ENCODE measurements at places on chromosomes 4 and X. TPM values are rescaled to one million over a fixed set of nuclear protein-coding genes. Genes with fewer than 3 reads are reported as not detected.

The TMPRSS11F gene
- not detected for total RNA-seq

The NHS gene
- 5.6 TPM for total RNA-seq

The SOX3 gene
- not detected for total RNA-seq

The TMPRSS11D gene
- not detected for total RNA-seq

The PLP1 gene
- total RNA-seq, result not detected

The EVC2 gene
- 2.7 TPM for total RNA-seq

The NPNT gene
- 0.22 TPM for total RNA-seq

The IL2 gene
- total RNA-seq, result not detected

The ATOH1 gene
- total RNA-seq, result not detected

The USP17L11 gene
- not detected for total RNA-seq

The SPIN2B gene
- total RNA-seq, result 10.2 TPM

The IL9R gene
- 0.09 TPM for total RNA-seq

The TBC1D9 gene
- 6.5 TPM for total RNA-seq

The TEX13A gene
- total RNA-seq, result not detected

The SHOX gene
- total RNA-seq, result not detected

The GABRB1 gene
- not detected for total RNA-seq

The F8A3 gene
- 0.93 TPM for total RNA-seq

The NXF2 gene
- total RNA-seq, result not detected

The MMRN1 gene
- total RNA-seq, result not detected

The NAP1L5 gene
- total RNA-seq, result 1.8 TPM

The CORIN gene
- total RNA-seq, result 0.06 TPM

The ODAPH gene
- not detected for total RNA-seq

The FMR1 gene
- total RNA-seq, result 18.3 TPM

The PRSS12 gene
- 0.24 TPM for total RNA-seq

The ATP8A1 gene
- 0.03 TPM for total RNA-seq

The FGA gene
- total RNA-seq, result 10.1 TPM

The DKK2 gene
- total RNA-seq, result not detected

The PCYT1B gene
- total RNA-seq, result not detected

The IL2RG gene
- not detected for total RNA-seq

The AKAP4 gene
- not detected for total RNA-seq

The CABS1 gene
- total RNA-seq, result not detected

The ERVMER34-1 gene
- total RNA-seq, result 0.45 TPM

The VCX gene
- not detected for total RNA-seq

The CD99L2 gene
- total RNA-seq, result 49.8 TPM

The NHSL2 gene
- total RNA-seq, result 0.41 TPM

The RTL5 gene
- 2.2 TPM for total RNA-seq

The RNF150 gene
- 0.39 TPM for total RNA-seq

The TMSB15A gene
- 0.73 TPM for total RNA-seq

The PPP4R3C gene
- total RNA-seq, result not detected

The NSG1 gene
- 2.2 TPM for total RNA-seq

The JAKMIP1 gene
- not detected for total RNA-seq

The NLGN4X gene
- total RNA-seq, result not detected

The EDA gene
- total RNA-seq, result 0.36 TPM

The CDS1 gene
- total RNA-seq, result 0.78 TPM

The HS6ST2 gene
- 0.06 TPM for total RNA-seq

The GNRHR gene
- not detected for total RNA-seq

The MANBA gene
- total RNA-seq, result 13.3 TPM

The PNMA3 gene
- total RNA-seq, result 0.19 TPM

The CNKSR2 gene
- total RNA-seq, result 2.7 TPM

The CPLX1 gene
- 0.62 TPM for total RNA-seq

The EGF gene
- 0.35 TPM for total RNA-seq

The CYBB gene
- total RNA-seq, result 0.12 TPM

The SHROOM3 gene
- total RNA-seq, result 7.9 TPM

The PASD1 gene
- not detected for total RNA-seq

Data from A549 treated with CORT108297 at 1 μM for 4 hours (cell line).